Right kidney (tissue), 9 donors: ENCODE measurements at places on chromosomes 4 and X.
A peak's percentile ranks its signal among the peaks of the same experiment; 100 is the strongest.

- DNase-seq: no peak
Observed at GRCh38 chr4:82357640-82358039, 16.2 kb downstream of the HNRNPD start.

- DNase-seq: no peak
Observed at GRCh38 chrX:103949506-103949905, 12.9 kb upstream of the TMSB15B start.

DNA sequence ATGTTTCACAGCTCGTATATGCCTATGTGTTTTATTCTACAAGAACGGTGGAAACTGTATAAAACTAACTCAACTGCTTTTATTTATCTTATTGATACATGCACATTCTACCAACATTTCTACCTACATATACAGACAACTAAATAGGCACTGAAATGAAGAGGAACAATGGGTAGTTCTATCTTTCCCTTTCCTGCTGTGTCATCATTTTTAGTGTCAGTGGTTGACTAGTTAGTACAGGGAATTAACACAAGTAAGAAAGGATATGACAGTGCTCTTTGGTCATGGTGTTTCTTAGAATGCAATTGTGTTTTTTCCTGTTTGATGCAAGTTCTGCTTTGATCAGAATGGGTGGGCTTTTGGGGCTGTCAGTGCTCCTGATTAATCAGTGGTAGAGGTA, 293.8 kb upstream of the CTSO start:
- DNase-seq: no peak

GRCh38 chrX:123959281-123960063, 2.0 kb upstream of the STAG2 start:
- DNase-seq: peak; percentile 68

GRCh38 chr4:128709268-128709667, 100.2 kb upstream of the JADE1 start:
- DNase-seq: no peak

DNA sequence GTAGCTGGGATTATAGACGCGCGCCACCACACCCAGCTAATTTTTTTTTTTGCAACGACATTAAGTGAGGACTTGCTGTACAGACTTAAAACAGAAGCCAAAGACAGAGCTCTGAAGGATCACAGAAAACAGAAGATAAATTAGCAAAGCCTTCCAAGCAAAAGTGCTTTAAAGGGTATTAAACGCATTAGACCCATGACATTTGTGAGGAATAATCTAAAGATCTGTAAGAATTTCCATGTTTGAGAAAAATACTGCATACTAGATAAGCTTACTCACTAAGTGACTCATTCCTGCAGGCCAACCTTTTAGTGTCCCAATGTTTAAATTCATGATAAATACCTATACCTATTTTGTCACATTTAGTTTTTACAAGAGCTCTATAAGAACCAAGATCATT, 27.4 kb downstream of the SMARCA1 start:
- DNase-seq: no peak

- DNase-seq: no peak
Observed at GRCh38 chr4:151917145-151917734, 156.4 kb upstream of the GATB start.

DNA sequence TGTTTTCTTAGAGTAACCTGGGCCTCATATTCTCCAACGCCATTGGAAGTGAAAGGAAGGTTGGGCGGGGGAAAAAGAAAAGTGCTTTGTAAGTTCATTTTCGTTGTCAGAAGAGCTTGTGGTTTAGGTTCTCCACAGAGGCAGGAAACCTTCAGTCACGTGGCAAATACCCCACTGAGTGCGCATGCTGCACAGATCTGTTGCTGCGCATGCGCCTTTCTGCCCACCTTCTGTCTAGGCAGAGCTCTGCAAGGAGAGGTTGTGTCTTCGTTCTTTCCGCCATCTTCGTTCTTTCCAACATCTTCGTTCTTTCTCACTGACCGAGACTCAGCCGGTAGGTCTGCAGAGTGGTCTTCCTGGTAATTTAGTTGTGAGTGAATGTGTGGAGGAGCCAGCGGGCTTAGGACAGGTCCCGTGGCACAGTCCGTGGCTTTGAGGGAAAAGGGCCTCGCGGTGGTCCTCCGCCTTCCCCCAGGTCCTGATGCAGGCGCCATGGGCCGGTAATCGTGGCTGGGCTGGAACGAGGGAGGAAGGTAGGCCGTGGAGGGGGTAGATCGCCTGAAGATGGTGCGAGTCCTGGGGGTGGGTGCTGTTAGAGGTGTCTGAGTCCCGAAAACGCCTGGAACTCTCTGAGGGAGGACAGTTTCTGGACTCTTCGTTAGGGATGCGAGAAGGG, at the start of gene PAGE5:
TSS of gene PAGE5 (plus strand) at position 228 of the 676 bp plus-strand sequence. CDS start 1,037 bp downstream, outside the sequence.
- DNase-seq: no peak

GRCh38 chrX:7927259-7928167, at the start of gene PNPLA4:
Gene PNPLA4, minus strand, starts transcription at chrX:7927413. Its CDS starts 1,294 bp downstream, at chrX:7926119.
- peak; percentile 83 for DNase-seq

- peak; percentile 6 for DNase-seq
Observed at GRCh38 chrX:866441-866990, 235.9 kb downstream of the SHOX start.
